Brain (organoid and tissue), 16 donors: ENCODE measurements at places on chromosomes 11 and 22.

DNA sequence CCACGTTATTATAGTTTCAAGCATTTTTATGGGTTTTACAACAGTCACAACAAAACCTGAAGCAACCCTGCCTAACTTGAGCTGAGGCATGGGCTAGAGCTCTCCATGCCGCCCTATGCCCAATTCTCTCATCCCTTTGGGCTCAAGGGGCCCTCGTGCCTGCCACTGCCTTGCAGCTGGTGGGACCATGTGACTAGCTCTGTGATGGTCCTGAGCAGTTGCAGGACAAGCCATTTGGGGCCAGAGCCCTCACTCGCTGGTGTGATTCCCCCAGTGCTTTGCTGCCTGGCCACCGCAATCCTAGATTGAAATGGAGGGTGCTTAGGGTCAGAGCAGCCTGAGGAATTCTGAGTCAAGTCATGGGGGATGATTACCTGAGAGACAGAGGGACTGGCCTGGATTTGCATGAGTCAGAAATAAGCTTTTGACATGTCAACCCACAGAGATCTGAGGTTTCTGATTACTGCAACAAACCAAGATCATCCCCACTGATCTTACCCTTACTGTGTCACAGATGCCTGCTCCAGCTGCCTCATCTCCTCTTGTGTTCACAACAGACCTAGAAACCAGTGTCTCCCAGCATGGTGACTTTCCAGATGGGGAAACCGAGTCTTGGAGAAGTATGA is 323.7 kb downstream of the BRD1 start:
- DNase-seq: no peak

DNA sequence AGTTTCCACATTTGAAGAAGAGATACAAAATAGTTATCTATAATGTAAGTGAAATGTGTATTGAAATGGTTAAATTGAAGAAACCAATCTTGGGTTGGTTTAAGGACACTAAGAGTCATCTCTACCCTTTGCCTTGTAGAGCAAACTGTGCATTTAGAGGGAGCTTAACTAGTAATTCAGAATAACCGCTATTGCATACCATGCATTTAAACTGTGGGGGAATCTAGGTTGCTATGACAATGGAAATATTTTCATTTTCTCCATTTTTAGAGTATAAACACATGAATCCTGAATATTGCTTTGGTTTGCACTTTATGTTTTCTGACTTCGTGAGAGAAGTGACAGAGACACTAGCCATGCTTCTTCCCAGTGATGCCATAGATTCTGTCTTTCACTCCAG is 39.7 kb downstream of the FAT3 start:
- no peak for DNase-seq

- DNase-seq: no peak
Measured at GRCh38 chr22:32324505-32325415, 32.9 kb upstream of the RFPL3 start.

DNA sequence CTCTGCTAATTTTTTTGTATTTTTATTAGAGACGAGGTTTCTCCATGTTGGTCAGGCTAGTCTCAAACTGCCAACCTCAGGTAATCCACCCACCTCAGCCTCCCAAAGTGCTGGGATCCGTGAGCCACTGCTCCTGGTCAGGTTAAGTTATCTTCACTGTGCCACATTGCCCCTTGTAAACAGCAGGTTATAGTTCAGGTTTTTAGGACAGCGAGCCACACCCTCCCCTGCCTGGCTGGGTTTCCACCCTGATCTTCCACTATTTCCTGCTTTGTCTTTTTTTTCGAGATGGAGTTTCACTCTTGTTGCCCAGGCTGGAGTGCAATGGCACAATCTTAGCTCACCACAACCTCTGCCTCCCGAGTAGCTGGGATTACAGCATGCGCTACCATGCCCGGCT is 16.1 kb downstream of the ACO2 start:
- no peak for DNase-seq

- DNase-seq: no peak
Measured at GRCh38 chr11:69301455-69302401, 7.8 kb downstream of the MYEOV start.

GRCh38 chr11:94402355-94402754 is 1.1 kb upstream of the GPR83 start:
- no peak for DNase-seq

DNA sequence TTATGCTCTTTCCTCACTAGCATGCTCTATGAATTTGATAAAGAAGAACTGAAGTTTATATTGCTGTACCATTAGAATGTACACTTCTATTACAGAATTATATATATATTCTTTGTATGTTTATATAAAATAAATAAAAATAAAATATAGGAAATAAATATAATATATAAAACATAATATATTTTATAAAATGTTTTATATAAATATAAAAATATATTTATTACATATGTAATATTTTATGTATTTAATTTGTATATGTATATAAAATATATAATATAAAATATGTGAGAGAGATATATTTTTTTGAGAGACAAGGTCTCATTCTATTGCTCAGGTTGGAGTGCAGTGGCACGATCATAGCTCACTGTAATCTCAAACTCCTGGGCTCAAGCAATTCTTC is 18.3 kb upstream of the RTCB start:
- no peak for DNase-seq

GRCh38 chr11:14914536-14914935 is 22.5 kb upstream of the CYP2R1 start:
- no peak for DNase-seq

DNA sequence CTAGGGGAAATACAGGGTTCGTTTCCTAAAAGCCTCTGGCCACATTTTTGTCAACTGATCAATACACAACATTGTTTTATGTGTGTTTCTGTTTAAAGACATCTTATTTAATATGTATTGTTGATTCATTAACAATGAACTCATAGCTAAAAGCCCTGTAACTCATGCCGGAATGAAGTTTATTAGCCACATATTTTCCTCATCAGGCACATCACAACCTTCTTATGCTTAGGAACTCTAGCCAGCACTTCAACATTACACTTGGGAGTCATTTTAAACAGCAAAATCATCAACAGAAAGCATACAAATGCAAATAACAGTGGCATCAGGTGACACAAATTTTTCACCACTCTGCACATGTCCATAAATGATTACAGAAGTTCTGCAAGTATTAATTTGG is 15.1 kb upstream of the BLID start:
- DNase-seq: no peak

DNA sequence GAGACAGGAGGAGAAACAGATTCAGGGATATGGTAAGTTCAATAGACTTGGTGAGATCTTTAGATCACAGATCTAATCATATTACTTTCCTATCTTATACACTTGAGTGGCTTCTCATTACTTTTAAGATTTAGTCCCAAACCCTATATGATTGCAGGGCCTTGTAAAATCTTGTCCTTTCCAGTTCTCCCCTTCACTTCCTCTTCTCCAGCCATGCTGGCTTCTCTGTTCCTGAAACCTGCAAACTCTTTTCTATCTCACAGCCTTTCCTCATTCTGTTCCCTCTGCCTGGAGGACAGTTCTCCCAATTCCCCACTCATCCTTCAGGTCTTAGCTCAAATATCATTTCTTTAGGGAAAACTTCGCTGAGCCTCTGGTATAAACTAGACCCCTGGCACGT is 65.9 kb upstream of the BIRC3 start:
- no peak for DNase-seq

GRCh38 chr11:129945373-129945772 is 50.0 kb upstream of the NFRKB start:
- no peak for DNase-seq

- DNase-seq: no peak
Measured at GRCh38 chr11:45089251-45089650, 57.2 kb upstream of the PRDM11 start.

GRCh38 chr11:59335001-59335400 is 23.7 kb upstream of the OR5AN1 start:
- DNase-seq: peak; percentile 91

GRCh38 chr22:47125603-47126002 is 363.2 kb downstream of the TBC1D22A start:
- DNase-seq: no peak

GRCh38 chr11:134502153-134502550 is 90.1 kb upstream of the B3GAT1 start:
- no peak for DNase-seq

DNA sequence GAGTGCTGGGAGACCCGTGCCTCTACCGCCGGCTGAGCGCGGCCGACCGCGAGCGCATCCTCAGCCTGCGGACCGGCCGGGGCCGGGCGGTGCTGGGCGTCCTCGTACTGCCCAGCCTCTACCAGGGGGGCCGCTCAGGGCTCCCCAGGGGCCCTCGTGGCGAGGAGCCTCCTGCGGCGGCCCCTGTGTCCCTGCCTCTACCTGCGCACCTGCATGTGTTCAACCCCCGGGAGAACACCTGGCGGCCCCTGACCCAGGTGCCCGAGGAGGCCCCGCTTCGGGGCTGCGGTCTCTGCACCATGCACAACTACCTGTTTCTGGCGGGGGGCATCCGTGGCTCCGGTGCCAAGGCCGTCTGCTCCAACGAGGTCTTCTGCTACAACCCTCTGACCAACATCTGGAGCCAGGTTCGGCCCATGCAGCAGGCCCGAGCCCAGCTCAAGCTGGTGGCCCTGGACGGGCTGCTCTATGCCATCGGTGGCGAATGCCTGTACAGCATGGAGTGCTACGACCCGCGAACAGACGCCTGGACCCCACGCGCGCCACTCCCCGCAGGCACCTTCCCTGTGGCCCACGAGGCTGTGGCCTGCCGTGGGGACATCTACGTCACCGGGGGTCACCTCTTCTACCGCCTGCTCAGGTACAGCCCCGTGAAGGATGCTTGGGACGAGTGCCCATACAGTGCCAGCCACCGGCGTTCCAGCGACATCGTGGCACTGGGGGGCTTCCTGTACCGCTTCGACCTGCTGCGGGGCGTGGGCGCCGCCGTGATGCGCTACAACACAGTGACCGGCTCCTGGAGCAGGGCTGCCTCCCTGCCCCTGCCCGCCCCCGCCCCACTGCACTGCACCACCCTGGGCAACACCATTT is 3.5 kb downstream of the KLHDC7B start:
- no peak for DNase-seq

DNA sequence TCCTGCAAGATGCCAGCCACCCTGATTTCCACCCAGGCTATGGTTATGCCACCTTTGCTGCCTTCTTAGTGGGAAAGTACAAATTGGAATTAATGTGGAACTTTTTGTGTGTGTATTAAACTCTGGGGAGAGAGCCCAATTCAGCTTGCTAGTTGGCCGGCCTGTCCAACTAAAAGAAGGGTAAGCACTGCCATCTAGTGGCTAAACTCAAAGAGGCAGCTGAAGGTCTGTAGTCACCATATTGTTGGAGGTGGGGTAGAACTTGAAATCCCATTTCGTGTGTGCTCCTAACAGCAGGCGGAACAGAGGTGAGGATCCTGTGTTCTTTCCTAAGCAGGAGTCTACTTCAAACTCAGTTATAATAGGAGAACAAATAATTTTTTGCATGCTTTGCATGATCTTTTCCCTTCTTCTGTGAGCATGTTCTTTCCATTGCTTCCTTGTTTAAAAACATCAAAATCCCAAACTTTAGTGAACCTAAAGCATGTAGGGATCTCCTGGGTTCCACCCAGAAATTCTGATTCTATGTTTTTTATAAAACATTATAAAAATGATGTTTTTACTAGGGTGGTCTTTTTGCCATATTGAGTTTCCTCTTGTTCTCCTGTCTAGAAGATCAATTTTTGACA is 138.8 kb upstream of the SORL1-AS1 start:
- peak; percentile 93 for DNase-seq

DNA sequence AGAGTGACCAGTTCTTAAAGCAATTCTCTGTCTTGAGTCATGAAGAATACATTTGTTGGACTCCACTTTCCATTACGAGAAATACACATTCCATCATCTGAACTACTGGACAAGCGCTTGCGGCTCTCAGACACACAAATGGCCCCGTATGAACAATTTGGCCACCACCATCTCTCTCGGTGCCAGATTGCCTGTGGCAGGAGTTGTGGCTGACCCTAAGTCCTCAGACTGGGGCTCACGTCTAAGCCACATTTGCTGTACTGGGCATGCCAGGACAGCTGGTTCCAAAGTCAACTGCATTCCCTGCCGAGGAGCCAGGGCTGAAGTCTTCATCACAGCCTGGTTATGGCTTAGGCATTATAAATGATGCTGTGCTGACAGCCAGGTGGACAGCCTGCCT is 227.5 kb downstream of the MIAT start:
- DNase-seq: no peak

DNA sequence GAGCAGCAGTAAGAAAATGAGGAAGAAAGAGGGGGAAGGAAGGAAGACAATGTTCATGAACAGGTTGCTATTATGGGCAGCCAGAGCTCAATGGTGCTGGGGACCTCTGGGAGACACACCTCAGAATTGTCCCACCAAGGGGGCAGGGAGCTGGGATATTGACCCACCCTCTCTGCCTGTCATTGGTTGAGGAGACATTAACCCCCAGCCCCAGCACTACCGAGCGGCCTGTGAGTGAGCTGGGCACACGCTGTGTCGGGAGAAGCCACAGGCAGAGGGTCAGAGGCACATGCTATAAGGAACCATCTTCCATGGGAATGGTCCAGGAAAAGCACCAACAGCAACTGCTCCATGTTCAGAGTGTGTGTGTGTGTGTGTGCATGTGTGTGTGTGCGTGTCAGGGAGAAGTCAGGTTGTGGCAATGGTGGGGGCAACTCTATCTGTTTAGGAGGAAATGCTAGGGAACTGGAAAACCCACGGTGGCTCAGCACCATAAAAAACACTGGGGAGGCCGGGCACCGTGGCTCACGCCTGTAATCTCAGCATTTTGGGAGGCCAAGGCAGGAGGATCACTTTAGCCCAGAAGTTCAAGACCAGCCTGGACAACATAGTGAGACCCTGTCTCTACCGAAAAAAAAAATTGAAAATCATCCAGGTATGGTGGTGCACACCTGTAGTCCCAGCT is 49.2 kb downstream of the CD6 start:
- DNase-seq: no peak

DNA sequence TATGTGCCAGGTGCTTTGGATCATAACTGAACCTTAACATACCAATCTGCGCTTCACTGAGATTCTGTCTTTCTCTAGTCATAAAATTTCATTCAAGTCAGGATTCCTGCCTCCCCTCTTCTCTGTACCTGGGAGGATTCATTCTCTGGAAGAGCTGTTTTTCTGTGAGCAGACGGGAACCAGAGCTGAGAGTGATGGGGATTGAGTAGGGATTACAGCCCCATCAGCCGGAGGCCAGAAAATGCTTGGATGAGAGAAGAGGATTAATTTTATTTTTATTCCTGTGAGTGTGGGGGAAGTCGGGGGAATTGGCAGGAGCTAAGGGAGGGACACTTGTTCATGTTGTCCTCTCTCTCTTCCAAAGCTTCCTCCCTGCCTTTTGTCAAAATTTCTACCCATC is 4.7 kb downstream of the STX3 start:
- DNase-seq: no peak

- no peak for DNase-seq
Measured at GRCh38 chr22:46592390-46592872, 27.8 kb upstream of the GRAMD4 start.

DNA sequence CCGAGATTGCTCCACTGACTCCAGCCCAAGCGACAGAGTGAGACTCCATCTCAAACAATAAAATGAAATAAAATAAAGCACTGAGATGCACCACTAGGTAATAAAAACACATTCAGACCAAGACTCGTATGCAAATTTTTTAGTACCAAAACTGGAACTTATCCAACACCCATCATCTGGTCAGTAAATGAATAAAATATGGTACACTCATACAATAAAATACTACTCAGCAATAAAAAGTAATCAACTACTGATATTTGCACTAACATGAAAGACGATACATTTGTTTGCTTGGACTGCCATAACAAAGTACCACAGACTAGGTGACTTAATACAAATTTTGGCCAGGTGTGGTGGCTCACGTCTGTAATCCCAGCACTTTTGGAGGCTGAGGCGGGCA is 17.8 kb upstream of the POLD3 start:
- DNase-seq: no peak
